Caudate nucleus (tissue), 63 donors: ENCODE measurements at places on chromosomes 6 and 20.

DNA sequence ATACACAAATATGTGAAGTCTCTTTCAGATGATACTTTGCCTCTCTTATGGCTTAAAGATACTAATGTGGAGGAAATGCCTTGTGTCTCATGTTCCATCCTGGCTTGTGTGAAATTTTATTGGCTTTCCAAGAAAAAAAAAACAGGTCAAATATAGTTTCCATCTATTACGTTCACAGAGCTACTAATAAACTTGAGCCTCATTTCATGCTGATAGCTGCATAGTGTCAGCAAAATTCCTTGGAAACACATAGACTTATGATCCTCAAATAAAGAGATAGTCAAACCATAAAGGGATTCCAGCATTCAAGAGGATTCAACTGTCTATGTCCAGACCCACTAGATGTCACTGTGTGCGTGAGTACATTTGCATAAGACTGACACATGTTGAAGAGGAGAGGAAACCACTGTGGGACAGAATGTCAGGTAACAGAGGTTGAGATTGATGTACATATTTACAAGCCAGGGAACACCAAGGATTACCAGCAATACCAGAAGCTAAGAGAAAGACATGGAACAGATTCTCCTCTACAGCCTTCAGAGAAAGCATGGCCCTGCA, 266.6 kb downstream of the COL12A1 start:
- DNase-seq, result no peak

DNA sequence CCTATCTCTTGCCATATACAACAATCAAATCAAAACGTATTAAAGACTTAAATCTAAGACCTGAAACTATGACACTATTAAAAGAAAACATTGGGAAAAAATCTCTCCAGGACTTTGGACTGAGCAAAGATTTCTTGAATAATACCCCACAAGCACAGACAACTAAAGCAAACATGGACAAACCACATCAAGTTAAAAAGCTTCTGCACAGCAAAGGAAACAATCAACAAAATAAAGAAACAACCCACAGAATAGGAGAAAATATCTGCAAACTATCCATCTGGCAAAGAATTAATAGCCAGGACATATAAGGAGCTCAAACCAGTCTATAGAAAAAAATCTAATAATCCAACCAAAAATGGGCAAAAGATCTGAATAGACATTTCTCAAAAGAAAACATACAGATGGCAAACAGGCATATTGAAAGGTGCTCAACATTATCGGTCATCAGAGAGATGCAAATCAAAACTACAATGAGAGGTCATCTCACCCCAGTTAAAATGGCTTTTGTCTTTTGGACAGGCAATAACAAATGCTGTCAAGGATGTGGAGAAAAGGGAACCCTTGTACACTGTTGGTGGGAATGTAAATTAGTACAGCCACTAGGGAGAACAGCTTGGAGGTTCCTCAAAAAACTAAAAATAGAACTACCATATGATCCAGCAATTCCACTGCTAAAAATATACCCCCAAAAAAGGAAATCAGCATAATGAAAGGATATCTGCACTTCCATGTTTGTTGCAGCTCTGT, 76.2 kb downstream of the SNX5 start:
- DNase-seq, result no peak

DNA sequence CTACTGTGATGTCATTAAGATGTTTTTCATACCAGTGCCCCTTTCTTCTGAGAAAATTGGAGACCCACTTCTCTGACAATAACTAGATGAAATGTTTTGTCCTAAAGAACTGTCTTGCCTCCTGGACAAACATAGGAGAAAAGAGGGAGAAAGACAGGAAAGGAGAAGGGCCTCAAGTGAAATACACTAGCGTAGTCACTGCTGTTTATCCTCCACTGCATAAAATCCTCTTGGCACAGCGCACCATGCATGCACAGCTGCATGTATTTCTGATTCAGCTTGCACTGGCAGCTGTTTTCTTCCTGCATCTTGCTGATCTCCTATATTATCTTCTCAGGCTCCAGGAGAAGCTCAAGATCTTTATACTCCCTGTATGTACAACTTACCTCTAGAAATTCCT, 158.0 kb upstream of the BMP5 start:
- DNase-seq, result no peak

DNA sequence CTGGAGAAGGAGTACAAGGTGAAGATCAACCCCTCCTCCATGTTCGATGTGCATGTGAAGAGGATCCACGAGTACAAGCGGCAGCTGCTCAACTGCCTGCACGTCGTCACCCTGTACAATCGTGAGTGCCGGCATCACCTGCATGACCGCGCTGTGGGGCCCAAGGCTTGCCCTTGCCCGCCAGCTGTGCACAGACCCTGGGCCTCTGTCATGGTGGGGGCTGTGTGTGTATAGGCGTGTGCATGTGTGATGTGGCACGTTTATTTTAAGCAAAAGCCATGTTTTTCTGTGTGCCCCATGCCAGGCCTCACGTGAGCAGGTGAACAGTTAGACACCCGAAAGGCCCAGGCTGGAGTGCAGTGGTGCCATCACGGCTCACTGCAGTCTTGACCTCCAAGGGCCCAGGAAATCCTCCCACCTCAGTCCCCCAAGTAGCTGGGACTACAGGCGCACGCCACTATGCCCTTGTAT, 36.3 kb downstream of the PYGB start:
- DNase-seq, result no peak

GRCh38 chr6:18477301-18477941, 90.3 kb downstream of the RNF144B start:
- no peak for DNase-seq

- DNase-seq, result no peak
These were observed 972.0 kb upstream of the CITED2 start for GRCh38 chr6:140346428-140346827.

DNA sequence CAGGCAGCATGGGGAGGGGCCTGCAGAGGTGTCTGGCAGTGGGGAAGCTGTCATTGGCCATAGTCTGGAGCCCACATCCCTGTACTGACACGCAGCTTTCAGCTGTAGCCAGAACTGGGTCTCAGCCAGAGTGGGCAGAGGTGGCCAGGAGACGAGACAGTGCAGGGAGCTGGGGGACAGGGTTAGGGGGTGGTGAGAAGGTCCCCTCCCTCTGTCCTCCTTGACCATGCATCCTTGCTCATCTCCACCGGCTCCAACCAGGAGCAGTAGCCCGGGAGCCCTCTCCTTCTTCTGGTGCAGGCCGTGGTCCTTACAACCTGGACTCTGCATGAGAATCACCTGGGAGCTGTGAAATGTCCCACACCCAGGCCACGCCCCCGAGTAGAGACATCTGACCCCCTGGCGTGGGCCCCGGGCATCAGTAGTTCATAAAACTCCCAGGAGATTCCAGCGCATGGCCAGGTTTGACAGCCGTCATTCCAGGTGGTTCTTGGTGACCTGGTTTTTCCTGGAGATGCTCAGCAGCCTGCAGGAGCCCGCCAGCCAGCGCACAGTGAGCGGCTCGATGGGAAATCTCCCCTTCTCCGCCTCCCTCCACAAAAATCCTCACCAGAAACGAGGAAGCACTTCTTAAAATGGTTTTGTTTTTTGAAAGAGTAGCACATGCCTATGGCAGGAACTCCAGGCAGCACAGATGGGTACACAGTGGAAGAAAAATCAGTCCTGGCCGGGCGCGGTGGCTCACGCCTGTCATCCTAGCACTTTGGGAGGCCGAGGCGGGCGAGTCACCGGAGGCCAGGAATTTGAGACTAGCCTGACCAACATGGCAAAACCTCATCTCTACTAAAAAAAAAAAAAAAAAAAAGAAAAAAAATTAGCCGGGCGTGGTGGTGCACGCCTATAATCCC, 56.2 kb downstream of the ADNP start:
- DNase-seq, result no peak

GRCh38 chr20:57065646-57066045, 200.8 kb downstream of the BMP7 start:
- no peak for DNase-seq

- no peak for DNase-seq
These were observed 131.7 kb upstream of the MLIP start for GRCh38 chr6:53979468-53980067.

GRCh38 chr20:47417245-47418068, 61.0 kb upstream of the ZMYND8 start:
- no peak for DNase-seq

DNA sequence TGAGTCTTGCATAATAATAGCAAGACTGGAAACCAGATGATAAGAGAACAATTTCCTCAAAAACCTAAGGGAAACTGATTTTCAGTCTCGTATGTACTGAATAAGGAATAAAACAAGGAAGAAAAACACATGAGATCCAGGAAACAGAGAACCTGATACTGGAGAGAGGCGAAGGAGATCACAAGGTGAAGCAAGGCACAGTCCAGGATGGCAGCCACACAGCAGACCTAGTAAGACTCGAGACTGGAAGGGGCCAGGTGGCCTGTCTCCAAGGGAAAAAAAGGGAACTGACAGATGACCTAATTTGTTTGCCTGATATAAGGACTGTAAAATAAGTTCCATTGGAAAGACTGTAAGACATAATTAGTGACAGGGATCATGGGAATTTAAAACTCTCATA, 71.1 kb downstream of the TASP1 start:
- DNase-seq, result no peak

DNA sequence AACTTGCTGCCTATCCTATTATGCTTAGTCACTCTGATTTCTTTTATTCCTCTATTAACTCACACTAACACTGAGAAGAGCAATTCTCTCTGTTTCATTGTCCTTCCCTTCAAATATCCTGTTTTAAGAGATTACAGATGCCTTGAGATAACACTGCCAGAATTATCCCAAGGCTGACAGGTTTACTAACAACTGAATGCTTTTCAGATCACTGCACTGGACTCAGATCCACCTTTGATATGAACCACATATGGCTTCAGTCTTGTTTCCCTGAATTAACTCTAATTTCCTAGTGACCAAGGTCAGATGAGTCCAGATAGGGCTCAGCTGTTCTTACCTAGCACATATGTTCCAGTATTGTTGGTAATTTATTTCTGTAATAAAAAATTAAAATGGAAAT, 633.1 kb downstream of the GRIK2 start:
- DNase-seq, result no peak

- no peak for DNase-seq
These were observed 91.8 kb downstream of the REPS1 start for GRCh38 chr6:138896104-138896756.

- no peak for DNase-seq
These were observed 4.6 kb upstream of the PRR18 start for GRCh38 chr6:166312832-166313231.

- DNase-seq, result no peak
These were observed 588.8 kb upstream of the ADGRB3 start for GRCh38 chr6:68046302-68046701.

DNA sequence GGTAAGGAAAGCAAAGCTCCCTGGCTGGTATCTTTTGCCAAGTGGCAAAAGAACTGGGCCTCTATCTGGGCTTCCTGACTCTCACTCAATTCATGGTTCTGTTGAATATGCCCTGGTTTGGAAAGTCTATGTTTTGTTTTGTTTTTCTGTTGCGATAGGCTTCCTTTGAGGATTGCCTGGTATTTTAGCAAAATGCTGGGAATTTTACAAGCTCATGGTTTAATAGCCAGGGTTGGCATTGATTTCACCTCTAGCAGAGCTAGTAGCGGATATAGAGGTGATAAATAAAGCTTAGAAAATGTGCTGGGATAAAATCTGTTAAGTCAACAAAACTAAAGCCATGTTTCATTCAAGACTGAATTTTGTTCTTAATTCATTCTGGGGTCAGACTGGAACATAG, 109.9 kb downstream of the RNF144B start:
- DNase-seq, result no peak

DNA sequence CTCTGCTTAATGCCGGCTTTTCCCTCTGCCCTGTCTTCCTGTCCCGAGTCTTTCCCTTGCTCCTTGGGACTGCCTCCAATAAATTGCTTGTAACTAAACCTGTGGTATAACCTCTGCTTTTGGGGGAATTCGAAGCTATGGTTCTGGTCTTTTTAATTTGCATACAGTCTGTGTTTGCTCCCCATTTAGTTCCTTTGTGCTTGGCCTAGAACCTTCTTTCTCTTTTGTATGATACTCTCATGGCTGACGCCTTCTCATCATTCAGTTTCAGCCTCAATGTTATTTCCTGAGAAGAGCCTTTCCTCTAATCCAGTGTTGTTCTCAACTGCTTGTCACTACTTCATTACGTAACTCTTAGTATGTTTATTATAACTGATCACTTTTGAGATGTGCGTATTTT, 248.0 kb downstream of the PHF3 start:
- no peak for DNase-seq

GRCh38 chr20:33444797-33445560, 1.4 kb upstream of the SNTA1 start:
- no peak for DNase-seq

DNA sequence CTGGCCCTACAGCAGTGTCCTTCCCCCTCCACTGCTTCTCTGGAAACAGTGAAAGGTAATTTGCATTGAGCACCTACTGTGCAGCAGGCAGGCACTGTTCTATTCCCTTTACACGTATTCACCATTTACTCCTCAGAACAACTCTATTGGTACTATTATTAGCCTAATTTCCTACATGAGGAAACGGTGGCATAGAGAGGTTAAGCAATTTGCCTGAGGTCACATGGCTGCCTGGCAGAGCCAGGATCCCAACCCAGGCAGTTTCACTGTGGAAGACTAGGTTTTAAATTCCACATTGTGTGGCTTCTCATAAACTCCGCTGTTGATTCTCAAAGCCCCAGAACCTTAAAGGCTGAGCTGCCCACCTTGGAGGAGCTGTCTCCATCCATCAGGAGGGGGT, 72.7 kb downstream of the CLIC5 start:
- DNase-seq, result no peak

DNA sequence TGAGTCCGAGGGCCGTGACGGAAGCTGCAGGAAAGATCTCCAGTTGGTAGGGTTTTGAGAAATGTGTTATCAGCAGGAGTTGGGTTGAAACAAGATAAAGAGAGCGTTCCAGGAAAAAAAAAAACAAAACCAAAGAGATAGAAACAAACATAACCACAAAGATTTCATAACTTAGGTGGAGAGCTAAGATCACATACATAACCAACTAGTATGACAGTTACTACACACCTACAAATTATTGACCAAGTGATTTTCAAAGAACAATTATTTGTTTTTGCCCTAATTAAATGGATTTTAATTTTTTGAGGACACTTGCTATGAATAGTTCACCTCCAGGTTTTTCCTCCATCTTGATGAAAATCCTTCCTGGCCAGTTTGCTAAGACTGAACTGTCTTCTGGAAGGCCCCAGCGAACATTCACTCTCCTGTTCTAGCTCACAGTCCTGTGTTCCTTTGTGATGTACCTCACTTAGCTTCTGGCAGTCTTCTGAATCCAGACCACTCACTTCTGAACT, 69.4 kb downstream of the SNX9 start:
- no peak for DNase-seq

GRCh38 chr6:52576054-52576391, 837 bp downstream of the TRAM2 start:
- no peak for DNase-seq
